ENCODE measurements at places on chromosomes 12 and 14. TPM values are rescaled to one million over a fixed set of nuclear protein-coding genes. Genes with fewer than 3 reads are reported as not detected.

DNA sequence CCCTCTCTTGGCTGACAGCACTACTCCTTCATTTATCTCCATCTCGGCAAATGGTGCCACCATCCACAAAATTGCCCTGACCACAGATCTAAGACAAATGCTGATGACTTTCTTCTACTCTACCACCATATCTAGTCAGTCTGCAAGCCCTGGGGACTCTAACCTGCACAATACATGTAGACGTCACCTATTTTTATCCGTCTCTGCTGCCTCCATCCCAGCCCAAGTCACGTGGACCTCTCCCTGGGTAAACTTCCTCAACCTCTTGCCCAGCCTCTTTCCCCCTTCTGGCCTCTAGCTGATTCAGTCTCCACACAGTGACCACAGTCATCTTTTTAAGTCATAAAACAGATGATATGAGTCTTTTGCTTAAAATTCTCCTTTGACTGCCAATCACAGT, 1203.0 kb downstream of the AACS start:
- DNase-seq = no peak
- H3K4me3 ChIP-seq = no peak overlapping the region
- no peaks in the 10 kb centered on the region for H3K36me3 ChIP-seq
- no peak overlapping the region for H3K27ac ChIP-seq

DNA sequence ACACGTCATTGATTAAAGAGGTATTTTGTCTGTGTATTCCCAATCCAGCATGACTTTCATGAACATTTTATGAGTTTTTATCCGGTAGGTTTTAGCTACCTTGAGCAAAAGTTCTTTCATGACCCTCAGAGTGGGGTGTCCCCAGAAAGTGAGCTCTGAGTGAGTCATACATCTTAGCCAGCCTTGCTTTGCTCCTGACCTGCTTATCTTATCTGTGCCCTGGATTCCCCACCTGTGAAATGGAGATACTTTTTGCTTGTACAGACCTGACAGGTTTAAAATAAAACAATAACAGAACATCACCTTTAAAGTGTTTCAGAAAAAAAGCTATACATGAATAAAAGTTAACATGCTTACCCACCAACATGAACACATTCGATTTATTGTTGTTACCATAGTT, 202.8 kb upstream of the SOX5 start:
- no peak overlapping the region for H3K27ac ChIP-seq
- no peak for DNase-seq
- H3K36me3 ChIP-seq = no peaks in the 10 kb centered on the region
- no peaks in the 10 kb centered on the region for H3K27me3 ChIP-seq

GRCh38 chr14:34348592-34348991, 113.4 kb downstream of the SPTSSA start:
- H3K27me3 ChIP-seq = no peaks in the 10 kb centered on the region
- no peak overlapping the region for H3K4me3 ChIP-seq
- no peaks in the 10 kb centered on the region for H3K4me1 ChIP-seq

DNA sequence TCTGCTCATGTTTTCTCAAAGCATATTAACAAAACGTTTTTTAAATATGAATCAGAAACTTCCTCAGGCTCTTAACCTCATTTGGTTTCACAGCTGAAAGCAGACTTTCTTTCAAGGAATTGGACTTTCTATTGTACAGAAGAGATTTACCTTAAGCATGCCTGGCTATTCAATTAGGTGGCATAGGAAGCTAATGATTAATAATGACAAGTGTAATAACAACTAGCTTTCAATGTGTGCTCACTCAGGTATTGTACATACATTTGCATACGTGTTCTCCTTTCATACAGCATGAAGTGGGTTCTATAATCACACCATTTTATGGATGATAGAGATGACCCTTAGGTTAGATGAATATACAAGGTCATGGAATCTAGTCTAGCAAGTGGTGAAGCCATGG, 115.7 kb downstream of the ANO6 start:
- no peak overlapping the region for H3K4me3 ChIP-seq
- peaks cover 13% of the 10 kb centered on the region for H3K36me3 ChIP-seq
- no peak overlapping the region for H3K27ac ChIP-seq
- H3K27me3 ChIP-seq = no peaks in the 10 kb centered on the region
- no peak for DNase-seq

Gene PARPBP
- total RNA-seq = 26.2 TPM

DNA sequence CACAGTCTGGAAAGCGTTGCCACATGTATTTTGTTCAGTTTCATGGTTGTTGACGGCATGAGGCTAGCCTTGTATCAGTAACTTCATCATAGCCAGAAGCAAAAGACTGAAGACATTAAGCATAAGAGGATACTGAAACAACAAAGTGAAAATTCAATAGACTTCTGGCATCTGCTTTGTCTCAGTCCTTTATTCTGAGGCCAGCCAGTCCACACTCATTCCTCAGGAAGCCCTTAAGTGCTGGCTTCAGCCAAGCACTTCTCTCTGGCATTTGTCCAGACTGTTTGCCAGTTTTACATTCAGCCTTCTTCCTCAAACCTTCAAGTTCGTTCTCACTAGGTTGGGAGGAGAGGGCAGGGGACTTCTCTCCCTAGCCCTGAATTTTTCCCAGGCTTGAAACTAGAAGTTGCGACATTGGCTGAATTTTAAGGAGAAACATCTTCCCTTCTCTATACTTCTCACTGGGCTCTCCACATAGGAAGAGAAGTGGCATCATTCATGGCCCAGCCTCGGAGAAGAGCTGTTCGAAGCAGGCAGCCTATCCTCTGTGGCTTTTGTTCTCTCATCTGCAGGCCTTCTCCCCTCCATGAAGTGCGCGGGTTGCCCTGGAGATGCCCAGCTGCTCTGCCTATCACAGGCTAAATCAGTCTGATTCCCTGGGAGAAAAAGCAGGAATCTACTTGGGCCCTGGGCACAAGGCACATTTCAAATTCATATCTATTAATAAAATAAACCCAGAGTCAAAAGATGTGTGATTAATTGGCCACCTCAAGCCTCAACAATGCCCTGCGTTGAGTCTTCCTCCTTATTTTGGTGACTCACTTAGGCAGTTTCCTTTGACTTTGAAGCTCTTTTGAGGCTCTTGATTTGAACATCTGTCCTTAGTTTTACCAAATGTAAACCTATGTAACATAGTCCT, 130.9 kb upstream of the PLEKHA5 start:
- H3K27ac ChIP-seq = no peak overlapping the region
- H3K27me3 ChIP-seq = no peaks in the 10 kb centered on the region
- no peaks in the 10 kb centered on the region for H3K4me1 ChIP-seq
- no peak overlapping the region for H3K4me3 ChIP-seq

GRCh38 chr14:69314327-69314726, 54.4 kb downstream of the GALNT16 start:
- H3K36me3 ChIP-seq = no peaks in the 10 kb centered on the region
- H3K4me1 ChIP-seq = no peaks in the 10 kb centered on the region
- no peak overlapping the region for H3K27ac ChIP-seq
- H3K27me3 ChIP-seq = peaks cover 5% of the 10 kb centered on the region

- H3K27ac ChIP-seq = peak overlapping the region; percentile 80
- DNase-seq = peak; percentile 83
- no peaks in the 10 kb centered on the region for H3K27me3 ChIP-seq
- peak overlapping the region; percentile 59 for H3K4me3 ChIP-seq
These were observed 11.7 kb downstream of the TPCN1 start for GRCh38 chr12:113232840-113233585.

Gene TAS2R7
- total RNA-seq = not detected

Gene RNASE3
- total RNA-seq = not detected

GRCh38 chr12:108193493-108193892, 64.4 kb downstream of the WSCD2 start:
- peaks cover 15% of the 10 kb centered on the region for H3K27me3 ChIP-seq
- no peaks in the 10 kb centered on the region for H3K4me1 ChIP-seq
- H3K4me3 ChIP-seq = no peak overlapping the region
- DNase-seq = no peak
- H3K36me3 ChIP-seq = no peaks in the 10 kb centered on the region

Gene OR4M1
- not detected for total RNA-seq

GRCh38 chr12:47033789-47034555, 45.4 kb upstream of the PCED1B start:
- no peak overlapping the region for H3K27ac ChIP-seq
- no peak overlapping the region for H3K4me3 ChIP-seq

GRCh38 chr14:33737446-33737845, 213.4 kb downstream of the EGLN3 start:
- H3K27me3 ChIP-seq = no peaks in the 10 kb centered on the region
- H3K4me1 ChIP-seq = peaks cover 8% of the 10 kb centered on the region

DNA sequence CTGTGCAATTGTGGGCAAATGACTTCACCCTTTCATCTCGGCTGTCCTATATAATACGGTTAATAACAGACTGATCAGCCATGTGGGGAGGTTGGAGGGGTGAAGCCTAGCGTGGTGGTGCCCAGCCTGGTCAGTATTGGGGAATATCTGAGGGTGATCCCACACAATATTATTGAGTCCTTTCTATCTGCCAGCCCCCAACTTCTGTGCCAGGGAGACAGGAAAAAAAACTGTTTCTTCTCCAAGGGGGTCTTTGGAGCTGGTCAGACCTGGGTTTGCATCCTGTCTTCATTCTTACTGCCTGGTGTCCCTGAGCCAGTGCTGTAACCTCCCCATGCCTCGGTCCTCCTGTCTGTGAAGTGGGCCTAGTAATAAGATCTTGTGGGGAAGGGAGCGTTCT, 6.5 kb downstream of the CYP46A1 start:
- H3K36me3 ChIP-seq = no peaks in the 10 kb centered on the region
- peaks cover 10% of the 10 kb centered on the region for H3K4me1 ChIP-seq
- H3K4me3 ChIP-seq = no peak overlapping the region
- no peak overlapping the region for H3K27ac ChIP-seq

DNA sequence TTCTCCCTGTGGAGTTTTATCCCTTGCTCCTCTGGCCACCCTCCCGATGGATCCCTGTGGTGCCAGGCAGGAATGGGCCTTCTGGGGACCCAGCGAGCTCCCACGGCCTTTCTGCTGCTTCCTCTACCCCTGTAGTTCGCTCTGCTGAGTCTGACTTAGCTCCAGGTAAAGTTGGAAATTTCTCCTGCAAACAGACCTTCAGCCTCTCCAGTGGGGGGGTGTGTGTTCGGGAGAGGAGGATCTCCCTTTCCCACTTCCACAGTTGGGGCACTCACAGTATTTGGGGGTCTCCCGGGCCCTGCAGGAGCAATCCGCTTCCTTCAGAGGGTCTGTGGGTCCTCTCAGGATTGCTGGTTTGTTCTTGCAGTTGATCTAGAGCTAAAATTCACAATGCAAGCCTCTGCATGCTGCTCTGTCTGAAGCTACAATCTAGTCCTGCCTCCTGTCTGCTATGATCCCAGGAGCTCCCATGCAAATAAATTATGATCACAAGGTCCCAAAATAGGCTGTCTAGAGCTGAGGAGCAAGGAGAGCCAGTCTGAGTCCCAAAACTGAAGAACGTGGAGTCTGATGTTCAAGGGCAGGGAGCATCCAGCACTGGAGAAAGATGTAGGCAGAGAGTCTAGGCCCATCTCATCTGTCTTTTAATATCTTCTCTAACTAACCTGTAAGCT, 18.3 kb downstream of the MTRFR start:
- peaks cover 59% of the 10 kb centered on the region for H3K36me3 ChIP-seq
- H3K4me3 ChIP-seq = no peak overlapping the region
- no peaks in the 10 kb centered on the region for H3K27me3 ChIP-seq
- no peak for DNase-seq

Gene SCNN1A
- total RNA-seq = 3.8 TPM

GRCh38 chr12:117805865-117806264, 162.9 kb downstream of the KSR2 start:
- no peak for DNase-seq
- no peaks in the 10 kb centered on the region for H3K4me1 ChIP-seq
- H3K27ac ChIP-seq = no peak overlapping the region
- no peak overlapping the region for H3K4me3 ChIP-seq
- H3K36me3 ChIP-seq = no peaks in the 10 kb centered on the region

Gene KRT81
- not detected for total RNA-seq

- H3K4me3 ChIP-seq = no peak overlapping the region
- H3K36me3 ChIP-seq = no peaks in the 10 kb centered on the region
- H3K27me3 ChIP-seq = peaks cover 29% of the 10 kb centered on the region
These were observed 51.6 kb downstream of the MVK start for GRCh38 chr12:109625131-109625559.

Gene PLCZ1
- total RNA-seq = not detected

DNA sequence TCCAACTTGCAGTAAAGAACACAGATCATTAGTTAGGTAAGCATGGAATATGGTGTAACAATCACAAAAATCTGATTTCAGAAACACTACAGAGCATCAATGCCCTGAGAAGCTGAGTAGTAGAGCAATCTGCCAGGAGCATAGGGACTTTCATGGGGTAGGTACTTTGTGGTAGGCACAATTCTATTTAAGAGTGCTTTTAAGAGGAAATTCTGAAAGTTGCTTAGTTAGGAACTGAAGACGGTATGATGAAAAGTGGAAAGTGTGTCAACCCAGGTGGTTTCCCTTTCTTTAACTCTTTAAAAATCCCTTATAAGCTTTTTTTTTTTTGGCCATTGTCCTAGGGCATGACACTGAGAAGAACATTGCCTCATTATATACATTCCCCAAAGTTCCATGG, 535.7 kb upstream of the FBXO33 start:
- no peak overlapping the region for H3K27ac ChIP-seq
- no peaks in the 10 kb centered on the region for H3K36me3 ChIP-seq
- no peak overlapping the region for H3K4me3 ChIP-seq
- H3K4me1 ChIP-seq = no peaks in the 10 kb centered on the region

GRCh38 chr14:90274808-90275457, 18.6 kb downstream of the PSMC1 start:
- H3K36me3 ChIP-seq = peaks cover 33% of the 10 kb centered on the region
- H3K4me1 ChIP-seq = peaks cover 13% of the 10 kb centered on the region
- H3K27ac ChIP-seq = peak overlapping the region; percentile 87
- no peak overlapping the region for H3K4me3 ChIP-seq
- DNase-seq = peak; percentile 45

Gene CD69
- total RNA-seq = 174 TPM

GRCh38 chr12:106428384-106428783, 70.8 kb downstream of the POLR3B start:
- H3K27ac ChIP-seq = no peak overlapping the region
- no peak overlapping the region for H3K4me3 ChIP-seq
- no peaks in the 10 kb centered on the region for H3K27me3 ChIP-seq
- H3K4me1 ChIP-seq = no peaks in the 10 kb centered on the region
- no peak for DNase-seq
